Skeletal muscle tissue (tissue), 5 donors: ENCODE measurements at places on chromosomes 12 and 14. TPM values are rescaled to one million over a fixed set of nuclear protein-coding genes. Genes with fewer than 3 reads are reported as not detected.

The TEAD4 gene
- 30.3 TPM for total RNA-seq

The PRIMA1 gene
- total RNA-seq: 0.52 TPM

The SLCO1B1 gene
- total RNA-seq: not detected

The PLEKHD1 gene
- under 0.01 TPM for total RNA-seq

The KRT82 gene
- total RNA-seq: not detected

The BEGAIN gene
- 1.0 TPM for total RNA-seq

The KRT5 gene
- total RNA-seq: 1.6 TPM

The ANG gene
- total RNA-seq: 3.7 TPM

The IL26 gene
- total RNA-seq: not detected

The POMT2 gene
- 14.6 TPM for total RNA-seq

The ENDOU gene
- total RNA-seq: 1.0 TPM

The CHGA gene
- 0.52 TPM for total RNA-seq

The SRRM4 gene
- under 0.01 TPM for total RNA-seq

The PRPH gene
- total RNA-seq: 2.6 TPM

The KLHL33 gene
- 2.1 TPM for total RNA-seq

The RNF212B gene
- not detected for total RNA-seq

The IRAK3 gene
- total RNA-seq: 11.0 TPM

The KRT6B gene
- total RNA-seq: not detected

The HOXC10 gene
- 3.7 TPM for total RNA-seq

The HOXC9 gene
- total RNA-seq: 4.2 TPM

The OR4K14 gene
- not detected for total RNA-seq

The LUM gene
- total RNA-seq: 396 TPM

The SLC10A1 gene
- not detected for total RNA-seq

The MLEC gene
- total RNA-seq: 50.6 TPM

The KLRD1 gene
- 0.52 TPM for total RNA-seq
